ENCODE measurements at places on chromosomes 6 and 20. TPM values are rescaled to one million over a fixed set of nuclear protein-coding genes. Genes with fewer than 3 reads are reported as not detected.

DNA sequence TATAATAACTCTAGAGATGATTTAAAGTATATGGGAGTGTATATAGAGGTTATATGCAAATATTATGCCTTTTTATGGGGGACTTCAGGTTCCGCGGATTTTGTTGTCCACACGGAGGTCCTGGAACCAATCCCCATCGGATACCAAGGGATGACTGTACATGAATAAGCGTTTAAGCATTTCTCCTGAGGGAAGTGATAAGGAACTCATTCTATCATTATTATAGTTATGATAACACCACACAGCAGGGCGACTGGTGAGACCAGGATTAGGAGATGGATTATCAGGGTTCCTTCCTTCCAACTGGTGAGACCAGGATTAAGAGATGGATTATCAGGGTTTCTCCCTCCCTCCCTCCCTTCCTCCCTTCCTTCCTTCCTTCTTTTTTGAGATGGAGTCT is 6.6 kb downstream of the ECI2 start:
- no peak for DNase-seq
- no peaks in the 10 kb centered on the region for H3K27me3 ChIP-seq
- no peaks in the 10 kb centered on the region for H3K4me1 ChIP-seq
- H3K4me3 ChIP-seq = no peak overlapping the region
- H3K27ac ChIP-seq = no peak overlapping the region

DNA sequence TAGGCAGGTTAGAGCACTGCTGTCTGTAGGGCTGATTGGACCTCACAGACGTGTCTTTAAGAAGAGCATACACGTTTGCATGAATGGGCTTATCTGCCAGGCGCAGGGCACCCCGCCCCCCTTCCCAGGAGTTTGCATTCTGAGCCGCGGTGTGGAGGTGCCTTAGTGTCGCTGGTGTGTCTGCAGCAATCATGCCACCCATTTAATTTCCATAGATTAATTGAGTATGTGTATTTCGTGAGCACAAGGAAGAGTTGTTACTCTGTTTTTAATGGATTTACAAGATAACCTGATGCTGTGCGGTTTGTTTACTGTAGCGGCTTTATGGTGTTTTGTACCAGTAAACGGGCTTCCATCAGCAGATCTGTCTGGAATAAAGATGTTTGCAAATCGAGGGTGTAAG is 107.7 kb downstream of the ZDHHC14 start:
- no peaks in the 10 kb centered on the region for H3K36me3 ChIP-seq
- no peak for DNase-seq
- no peak overlapping the region for H3K27ac ChIP-seq
- H3K4me1 ChIP-seq = no peaks in the 10 kb centered on the region

DNA sequence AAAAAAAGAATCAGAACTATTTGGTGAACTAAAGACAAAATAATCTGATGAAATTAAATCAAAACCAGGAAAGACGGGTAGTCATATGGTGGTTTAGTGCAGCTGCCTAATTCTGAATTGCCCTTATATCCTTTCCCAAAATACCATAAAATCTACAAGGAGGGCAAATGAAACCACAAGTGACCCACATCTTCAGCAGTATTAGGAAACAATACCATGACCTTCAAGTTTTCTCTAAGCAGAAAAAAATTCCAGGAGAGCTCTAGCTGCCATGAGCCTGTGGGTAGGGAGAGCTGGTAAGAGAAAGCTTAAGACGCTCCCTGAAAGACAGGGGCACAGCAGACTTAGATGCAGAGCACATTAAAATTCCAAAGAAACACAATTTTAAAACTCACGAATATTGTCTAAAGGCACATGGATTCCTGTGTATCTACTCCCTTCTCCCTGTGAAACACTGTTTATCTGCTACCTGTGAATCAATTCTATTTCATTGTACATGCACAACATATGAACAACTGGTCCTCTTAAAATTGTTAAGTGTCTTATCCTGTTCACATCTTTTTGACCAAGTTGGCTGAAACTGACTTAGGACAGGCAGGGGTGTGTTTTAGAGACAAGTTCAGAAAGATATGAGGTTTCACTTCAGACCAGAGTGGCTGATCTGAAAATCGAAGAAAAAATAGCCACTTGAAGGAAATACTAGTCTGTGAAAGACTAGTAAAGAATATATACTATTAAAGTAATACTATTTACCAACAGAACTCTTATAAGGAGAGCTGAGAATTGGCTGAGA is 153.6 kb upstream of the SHLD1 start:
- DNase-seq = no peak
- H3K27ac ChIP-seq = no peak overlapping the region
- no peak overlapping the region for H3K4me3 ChIP-seq

DNA sequence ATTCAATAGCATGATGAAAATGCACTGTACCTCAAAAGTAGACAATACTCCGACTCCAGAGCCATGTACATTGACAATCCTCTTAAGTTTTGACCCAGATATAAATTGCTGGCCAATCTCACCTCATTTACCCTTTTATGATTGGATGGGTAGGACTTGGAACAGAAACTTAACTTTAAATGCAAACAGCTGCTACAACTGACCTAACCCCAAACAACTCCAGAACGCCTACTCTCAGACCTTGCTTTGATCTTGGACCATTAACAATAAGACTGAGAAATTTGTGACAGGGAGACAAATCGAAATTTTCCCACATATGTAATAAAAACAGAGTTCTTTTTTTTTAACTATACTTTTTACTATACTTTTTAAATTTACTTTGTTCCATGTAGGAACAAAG is 200.5 kb upstream of the MCHR2 start:
- H3K27ac ChIP-seq = no peak overlapping the region

DXO gene
- total RNA-seq = 16.5 TPM

DNA sequence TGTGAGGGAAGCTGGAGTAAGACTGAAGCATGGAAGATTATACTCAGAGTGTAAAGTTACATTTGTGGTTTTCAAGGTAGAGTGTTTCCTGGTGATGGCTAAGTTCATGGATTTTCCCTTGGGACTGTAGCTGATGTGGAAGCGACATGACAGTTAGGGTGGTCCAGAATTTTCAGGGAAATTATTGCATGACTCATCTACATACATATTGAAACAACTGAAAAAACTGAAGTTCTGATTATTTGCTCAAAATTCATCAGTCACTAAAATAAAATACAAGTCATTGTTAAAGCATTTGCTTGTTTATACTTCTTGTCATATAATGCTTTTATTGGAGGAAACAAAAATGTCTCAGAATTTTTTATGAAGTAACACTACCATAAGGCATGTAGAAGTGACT is 700.0 kb downstream of the RFPL4B start:
- H3K27ac ChIP-seq = no peak overlapping the region

GRCh38 chr6:104597541-104598050 is 262.1 kb downstream of the HACE1 start:
- H3K27ac ChIP-seq = no peak overlapping the region
- H3K36me3 ChIP-seq = no peaks in the 10 kb centered on the region
- no peak for DNase-seq
- no peak overlapping the region for H3K4me3 ChIP-seq
- no peaks in the 10 kb centered on the region for H3K4me1 ChIP-seq

- no peaks in the 10 kb centered on the region for H3K4me1 ChIP-seq
- H3K27me3 ChIP-seq = no peaks in the 10 kb centered on the region
- no peaks in the 10 kb centered on the region for H3K36me3 ChIP-seq
These were observed 109.3 kb downstream of the CDC5L start for GRCh38 chr6:44496665-44497369.

DNA sequence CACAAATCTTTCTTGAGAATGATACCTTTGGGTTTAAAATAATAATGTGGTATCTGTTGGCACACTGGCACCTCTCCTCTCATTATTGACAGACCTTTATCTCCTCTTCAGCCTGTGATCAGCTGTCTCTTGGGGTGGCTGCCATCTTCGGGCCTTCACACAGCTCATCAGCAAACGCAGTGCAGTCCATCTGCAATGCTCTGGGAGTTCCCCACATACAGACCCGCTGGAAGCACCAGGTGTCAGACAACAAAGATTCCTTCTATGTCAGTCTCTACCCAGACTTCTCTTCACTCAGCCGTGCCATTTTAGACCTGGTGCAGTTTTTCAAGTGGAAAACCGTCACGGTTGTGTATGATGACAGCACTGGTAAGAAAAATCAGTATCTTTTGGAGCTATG is 232.8 kb downstream of the GRIK2 start:
- H3K4me1 ChIP-seq = no peaks in the 10 kb centered on the region
- H3K4me3 ChIP-seq = no peak overlapping the region
- no peak for DNase-seq
- H3K36me3 ChIP-seq = no peaks in the 10 kb centered on the region
- H3K27ac ChIP-seq = no peak overlapping the region

SDCBP2 gene
- total RNA-seq = 2.8 TPM

LBP gene
- not detected for total RNA-seq

TFAP2D gene
- total RNA-seq = not detected

- H3K4me3 ChIP-seq = no peak overlapping the region
- H3K27me3 ChIP-seq = no peaks in the 10 kb centered on the region
- no peak overlapping the region for H3K27ac ChIP-seq
- DNase-seq = no peak
These were observed 13.3 kb upstream of the ITPR3 start for GRCh38 chr6:33607784-33608161.

IL17F gene
- not detected for total RNA-seq

DNA sequence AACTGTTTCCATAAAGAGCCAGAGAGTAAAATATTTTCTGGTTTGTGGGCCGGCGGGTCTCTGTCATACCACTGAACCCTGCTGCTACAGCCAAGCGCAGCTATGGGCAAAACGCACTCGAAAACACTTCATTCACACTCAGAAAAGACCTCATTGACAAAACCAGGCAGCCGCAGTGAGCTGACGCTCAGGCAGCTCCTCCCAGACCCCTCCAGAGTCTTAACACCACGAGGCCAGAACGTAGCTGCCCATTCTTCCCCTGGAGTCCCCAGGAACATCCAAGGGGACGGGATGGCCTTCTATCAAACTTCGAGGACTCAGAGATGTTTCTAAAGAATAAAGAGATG is 35.6 kb upstream of the ZBP1 start:
- DNase-seq = no peak
- no peaks in the 10 kb centered on the region for H3K4me1 ChIP-seq
- no peak overlapping the region for H3K27ac ChIP-seq
- no peaks in the 10 kb centered on the region for H3K36me3 ChIP-seq

RPP40 gene
- 1.8 TPM for total RNA-seq

MYCT1 gene
- total RNA-seq = 24.7 TPM

- no peaks in the 10 kb centered on the region for H3K27me3 ChIP-seq
- H3K4me3 ChIP-seq = no peak overlapping the region
- H3K27ac ChIP-seq = no peak overlapping the region
- no peaks in the 10 kb centered on the region for H3K36me3 ChIP-seq
- no peak for DNase-seq
These were observed 56.1 kb downstream of the DCBLD1 start for GRCh38 chr6:117538615-117539014.

CALHM6 gene
- 7.6 TPM for total RNA-seq

PNLDC1 gene
- total RNA-seq = not detected

ARMH2 gene
- not detected for total RNA-seq

DNA sequence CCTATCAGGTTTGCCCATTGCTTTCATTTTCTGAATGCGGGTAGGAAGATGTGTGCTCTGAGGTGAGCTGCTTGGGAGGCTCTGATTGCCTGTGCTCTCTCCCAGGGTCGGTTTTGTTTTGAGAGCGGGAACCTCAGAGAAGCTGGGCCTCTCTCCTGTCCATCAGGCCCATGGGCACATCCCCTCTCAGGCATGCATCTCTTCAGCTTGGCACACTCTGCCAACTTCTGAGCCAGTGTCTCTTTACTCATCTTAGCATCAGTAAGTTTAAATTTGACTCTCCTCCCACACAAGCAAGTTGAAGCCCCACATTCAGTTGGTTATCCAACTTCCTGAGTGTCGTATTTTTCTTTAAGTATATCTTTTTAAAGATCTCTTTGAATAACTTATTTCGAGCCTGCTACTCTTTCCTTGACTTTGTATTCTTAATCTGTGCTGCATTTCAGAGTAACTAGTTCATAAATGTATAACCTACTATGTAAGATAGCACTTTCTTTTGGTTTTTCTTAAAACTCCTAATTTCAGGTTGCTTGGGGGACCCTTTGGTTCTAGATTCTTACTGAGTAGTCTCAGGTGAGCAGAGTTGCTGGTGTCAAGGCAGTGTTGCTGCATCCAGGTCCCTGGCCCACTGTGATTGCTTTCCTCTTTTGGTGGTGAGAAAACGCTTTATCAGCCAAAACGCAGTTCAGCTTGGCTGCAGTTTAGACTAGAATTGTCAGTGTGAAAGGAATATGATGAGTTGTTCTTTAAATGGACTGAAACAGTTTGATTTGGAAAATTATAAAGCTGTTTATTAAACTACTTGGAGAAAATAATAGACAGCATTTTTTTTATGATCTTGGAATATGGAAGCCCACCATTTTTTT is 54.8 kb downstream of the SNX9 start:
- H3K27me3 ChIP-seq = no peaks in the 10 kb centered on the region
- no peak for DNase-seq
- H3K4me3 ChIP-seq = no peak overlapping the region
- no peaks in the 10 kb centered on the region for H3K4me1 ChIP-seq

DNA sequence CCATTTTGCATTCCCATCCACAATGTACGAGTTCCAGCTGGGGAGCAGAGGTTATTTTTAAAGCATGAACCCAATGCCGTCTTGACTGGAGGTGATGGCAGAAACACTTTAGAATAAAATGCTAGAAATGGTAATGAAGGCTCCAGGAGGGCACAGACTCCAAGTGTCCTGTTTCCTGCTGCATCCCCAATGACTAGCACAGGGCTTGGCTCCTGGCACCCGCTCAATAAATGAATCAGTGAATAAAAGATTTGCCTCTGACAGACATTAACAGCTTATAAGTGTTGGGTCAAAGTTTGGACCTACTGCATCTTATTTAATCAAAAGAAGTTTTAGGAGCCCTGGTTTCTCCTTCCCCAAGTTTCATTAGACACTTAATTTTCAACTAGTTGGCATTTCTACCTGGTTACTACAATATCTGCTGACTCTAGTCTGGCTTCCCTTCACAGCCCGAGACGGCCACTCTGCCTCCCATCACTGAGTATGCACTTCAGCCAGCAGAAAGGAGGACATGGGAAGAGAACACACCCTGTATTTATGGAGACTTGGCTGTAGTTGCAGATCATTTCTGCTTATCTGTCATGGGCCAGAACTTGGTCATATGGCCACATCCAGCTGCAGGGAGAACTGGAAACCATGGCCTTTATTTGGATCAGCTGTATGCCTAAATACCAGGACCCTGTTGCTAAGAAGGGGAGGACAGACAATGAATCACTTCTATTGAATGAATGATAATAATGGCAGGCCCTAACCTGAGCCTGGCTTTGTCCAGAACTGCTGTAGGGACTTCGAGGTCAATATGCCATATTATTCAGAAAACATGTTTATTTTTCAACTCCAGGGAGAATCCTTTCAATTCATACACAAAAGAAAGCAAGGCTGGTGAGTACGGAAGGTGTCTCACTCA is 63.1 kb downstream of the TTI1 start:
- H3K27me3 ChIP-seq = no peaks in the 10 kb centered on the region
- no peaks in the 10 kb centered on the region for H3K36me3 ChIP-seq
- no peak overlapping the region for H3K27ac ChIP-seq
- no peak overlapping the region for H3K4me3 ChIP-seq
- no peaks in the 10 kb centered on the region for H3K4me1 ChIP-seq

MAP7 gene
- 1.3 TPM for total RNA-seq

GRCh38 chr20:58565461-58566175 is 50.4 kb upstream of the APCDD1L start:
- H3K4me3 ChIP-seq = no peak overlapping the region
- H3K4me1 ChIP-seq = no peaks in the 10 kb centered on the region
- DNase-seq = no peak
- no peak overlapping the region for H3K27ac ChIP-seq
- H3K36me3 ChIP-seq = no peaks in the 10 kb centered on the region

KCNG1 gene
- 109 TPM for total RNA-seq

GRCh38 chr6:81565071-81565470 is 187.4 kb downstream of the TENT5A start:
- H3K4me3 ChIP-seq = no peak overlapping the region
- no peaks in the 10 kb centered on the region for H3K36me3 ChIP-seq
- H3K4me1 ChIP-seq = no peaks in the 10 kb centered on the region
- no peak for DNase-seq
- no peak overlapping the region for H3K27ac ChIP-seq
